ENCODE measurements at places on chromosomes 2 and 18. TPM values are rescaled to one million over a fixed set of nuclear protein-coding genes. Genes with fewer than 3 reads are reported as not detected.

APLF gene
- total RNA-seq, result 4.7 TPM

LOXL3 gene
- total RNA-seq, result 11.1 TPM

ZNF532 gene
- 184 TPM for total RNA-seq

EMX1 gene
- 11.1 TPM for total RNA-seq

RTN4 gene
- total RNA-seq, result 578 TPM

PPIG gene
- total RNA-seq, result 35.7 TPM

RNF152 gene
- 60.7 TPM for total RNA-seq

POTEJ gene
- not detected for total RNA-seq

MC4R gene
- total RNA-seq, result 1.2 TPM

ASB18 gene
- total RNA-seq, result not detected

MATN3 gene
- total RNA-seq, result 2.0 TPM

TRIM43 gene
- total RNA-seq, result not detected

ST6GAL2 gene
- total RNA-seq, result 76.0 TPM

IGFBP2 gene
- 124 TPM for total RNA-seq

PTRHD1 gene
- total RNA-seq, result 27.5 TPM

GKN2 gene
- 0.25 TPM for total RNA-seq

BUB1 gene
- total RNA-seq, result 6.1 TPM

ZFP36L2 gene
- 9.6 TPM for total RNA-seq

RAD51AP2 gene
- 0.25 TPM for total RNA-seq

ERBB4 gene
- 99.1 TPM for total RNA-seq

AQP12B gene
- not detected for total RNA-seq

DOK6 gene
- 61.5 TPM for total RNA-seq

TMEM131 gene
- 38.6 TPM for total RNA-seq

DIPK1C gene
- total RNA-seq, result 5.2 TPM

UGT1A4 gene
- not detected for total RNA-seq

CRYBA2 gene
- not detected for total RNA-seq

CD302 gene
- 2.5 TPM for total RNA-seq

KLHL30 gene
- total RNA-seq, result not detected

SF3B6 gene
- 84.1 TPM for total RNA-seq

ACADL gene
- 4.7 TPM for total RNA-seq

ACTG2 gene
- total RNA-seq, result 0.98 TPM

FEV gene
- not detected for total RNA-seq

MDH1B gene
- total RNA-seq, result 3.4 TPM

CXCR4 gene
- total RNA-seq, result 32.9 TPM

GPR35 gene
- total RNA-seq, result 0.98 TPM
